Cerebellar cortex (tissue), 1 donor: ENCODE measurements at places on chromosomes 7 and 10.

- DNase-seq = no peak
Measured at GRCh38 chr10:124614003-124614659, 130.0 kb downstream of the FAM53B start.

GRCh38 chr10:25159591-25159990 lies 15.2 kb upstream of the GPR158 start:
- DNase-seq = peak; percentile 78

DNA sequence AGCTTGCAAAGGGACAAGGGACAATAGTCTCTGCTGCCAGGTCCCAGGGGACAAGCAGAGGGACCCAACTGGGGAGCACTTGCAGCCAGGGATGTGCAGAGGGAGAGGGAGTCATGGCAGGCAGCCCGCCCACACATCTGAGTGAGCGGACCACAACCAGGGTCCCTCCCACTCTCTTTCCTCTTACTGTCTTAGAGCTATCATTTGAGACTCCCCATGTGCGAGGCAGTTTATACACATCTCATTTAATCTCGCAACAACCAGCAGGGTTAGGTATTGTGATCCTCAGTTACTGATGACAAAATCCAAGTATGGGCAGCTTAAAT lies 70.2 kb downstream of the BEND7 start:
- DNase-seq = no peak

DNA sequence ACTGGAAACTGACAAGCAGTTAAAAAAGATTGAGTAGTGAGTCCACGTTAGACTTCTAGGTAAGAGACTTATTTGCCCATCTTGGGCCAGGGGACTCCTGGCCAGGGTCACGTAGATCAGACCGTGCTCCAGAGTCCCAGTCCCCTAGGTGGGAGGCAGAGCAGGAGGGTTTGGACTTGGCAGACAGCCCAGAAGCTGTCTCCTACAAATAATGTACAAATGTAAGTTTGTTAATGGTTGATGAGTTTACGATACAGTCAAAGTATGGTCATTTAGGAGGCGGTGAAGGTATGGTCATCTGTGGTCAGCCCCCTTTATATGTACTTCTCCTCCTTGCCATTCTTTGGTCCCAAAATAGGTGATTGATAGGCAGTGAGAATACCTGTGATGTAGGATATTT lies 28.2 kb downstream of the INPP5F start:
- no peak for DNase-seq

DNA sequence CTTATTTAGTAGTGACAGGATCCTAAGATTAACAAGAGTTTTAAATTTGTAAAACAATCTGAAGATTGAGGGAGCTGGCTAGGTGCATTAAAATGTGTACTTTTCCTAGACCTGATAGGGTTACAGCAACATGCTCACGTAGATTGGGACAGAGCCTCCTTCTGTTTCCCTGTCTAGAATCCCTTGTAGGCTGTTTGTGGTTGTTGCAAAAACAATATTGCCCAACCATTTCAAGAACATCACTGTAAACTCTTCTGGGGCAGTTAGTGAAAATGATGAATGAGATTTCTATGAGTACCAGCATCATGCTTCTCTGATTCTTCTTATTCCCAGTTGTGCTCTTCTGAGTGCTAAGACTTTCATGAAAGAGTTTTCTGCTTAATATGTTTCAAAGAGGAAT lies 14.7 kb upstream of the CPED1 start:
- DNase-seq = no peak

- DNase-seq = no peak
Measured at GRCh38 chr7:71905821-71906220, 506.3 kb downstream of the CALN1 start.

- no peak for DNase-seq
Measured at GRCh38 chr7:17697128-17697881, 243.0 kb downstream of the SNX13 start.

DNA sequence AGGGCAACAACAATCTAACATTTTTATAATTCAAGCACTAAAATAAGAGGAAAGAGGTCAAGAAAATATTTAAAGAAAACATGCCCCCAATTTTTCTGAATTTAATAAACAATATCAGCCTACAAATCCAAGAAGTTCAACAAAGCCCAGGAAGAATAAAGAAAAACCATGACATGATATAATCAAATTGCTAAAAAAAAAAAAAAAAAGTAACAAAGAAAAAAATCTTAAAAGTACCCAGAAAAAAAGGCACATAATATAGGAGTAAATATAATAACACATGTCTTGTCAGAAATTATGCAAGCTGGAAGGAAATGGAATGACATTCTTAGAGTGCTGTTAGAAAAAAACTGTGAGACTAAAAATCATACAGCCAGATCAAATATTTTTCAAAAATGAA lies 151.4 kb downstream of the IMMP2L start:
- no peak for DNase-seq

GRCh38 chr7:95758187-95758586 lies 14.2 kb upstream of the DYNC1I1 start:
- DNase-seq = no peak

GRCh38 chr7:89002981-89003956 lies 207.7 kb upstream of the TEX47 start:
- no peak for DNase-seq

- no peak for DNase-seq
Measured at GRCh38 chr7:50734246-50734645, 48.5 kb downstream of the GRB10 start.

GRCh38 chr7:8343556-8343955 lies 81.6 kb upstream of the ICA1 start:
- no peak for DNase-seq

DNA sequence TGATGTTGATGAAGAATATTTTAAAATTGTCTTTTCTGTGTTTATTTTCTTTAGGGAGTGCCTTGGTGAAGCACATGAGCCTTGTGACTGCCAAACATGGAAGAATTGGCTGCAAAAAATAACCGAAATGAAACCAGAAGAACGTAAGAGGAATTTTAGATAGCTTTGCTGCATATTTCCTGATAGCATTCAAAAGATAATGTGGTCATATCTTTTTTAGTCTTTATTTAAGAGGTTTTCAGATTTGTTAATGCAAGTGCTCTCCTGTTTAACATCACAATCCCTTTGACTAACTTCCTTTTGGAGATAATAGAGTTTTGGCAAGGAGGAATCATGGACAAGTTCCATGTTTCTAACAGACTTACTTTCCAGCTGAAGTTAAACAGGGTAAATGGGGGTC lies 85.2 kb upstream of the GATAD1 start:
- no peak for DNase-seq

GRCh38 chr7:122416336-122416735 lies 111.8 kb upstream of the FEZF1 start:
- no peak for DNase-seq

DNA sequence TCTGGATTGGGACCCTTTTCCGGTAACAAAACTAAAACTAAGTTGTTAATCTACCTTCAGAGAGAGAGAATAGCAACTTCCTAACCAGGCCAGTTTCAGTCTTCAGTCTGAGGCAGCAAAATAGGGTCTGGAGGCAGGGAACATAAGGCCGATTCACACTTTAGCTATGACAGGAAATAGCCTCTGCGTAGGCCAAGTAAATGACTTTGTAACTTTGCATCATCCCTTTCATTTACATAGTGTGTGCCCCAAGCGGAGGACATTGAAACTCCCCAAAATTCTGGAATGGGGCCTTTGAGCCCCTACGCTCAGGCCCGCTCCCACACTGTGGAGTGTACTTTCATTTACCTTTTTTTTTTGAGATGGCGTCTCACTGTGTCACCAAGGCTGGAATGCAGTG lies 1.7 kb upstream of the UPP1 start:
- no peak for DNase-seq

- DNase-seq = no peak
Measured at GRCh38 chr10:133093291-133093690, 5.6 kb downstream of the ADGRA1 start.

- DNase-seq = no peak
Measured at GRCh38 chr10:78397786-78398185, 364.1 kb downstream of the RPS24 start.

DNA sequence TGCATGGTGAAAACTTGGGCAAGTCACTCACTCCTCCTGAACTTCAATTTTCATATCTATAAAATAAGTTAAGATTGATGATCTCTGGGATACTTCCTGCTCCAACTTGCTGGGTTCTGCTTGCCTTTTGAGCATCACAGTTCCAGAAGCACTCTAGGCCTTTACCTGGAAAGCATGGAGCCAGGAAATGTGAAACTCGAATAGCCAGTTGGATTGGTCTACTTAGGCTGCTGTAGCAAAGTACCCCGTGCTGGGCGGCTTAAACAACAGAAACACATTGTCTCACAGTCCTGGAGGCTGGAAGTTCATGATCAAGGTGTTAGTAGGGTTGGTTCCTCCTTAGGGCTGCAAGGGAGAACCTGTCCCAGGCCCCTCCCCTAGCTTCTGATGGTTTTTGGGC lies 64.5 kb downstream of the NAMPT start:
- DNase-seq = no peak

GRCh38 chr10:80660736-80661135 lies 123.0 kb downstream of the SH2D4B start:
- no peak for DNase-seq

- peak; percentile 21 for DNase-seq
Measured at GRCh38 chr7:51188987-51189386, 127.6 kb downstream of the COBL start.

DNA sequence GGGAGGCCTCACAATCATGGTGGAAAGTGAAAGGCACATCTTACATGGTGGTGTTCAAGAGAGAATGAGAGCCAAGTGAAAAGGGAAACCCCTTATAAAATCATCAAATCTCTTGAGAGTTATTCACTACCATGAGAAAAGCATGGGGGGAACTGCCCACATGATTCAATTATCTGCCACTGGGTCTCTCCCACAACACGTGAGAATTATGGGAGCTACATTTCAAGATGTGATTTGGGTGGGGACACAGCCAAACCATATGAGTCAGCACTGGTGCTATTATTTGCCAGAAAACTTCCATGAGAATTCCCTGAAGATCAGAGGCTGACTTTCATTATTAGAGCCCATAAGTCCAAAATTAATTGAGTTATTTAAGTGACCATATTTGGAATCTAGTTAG lies 1001.2 kb upstream of the POT1 start:
- no peak for DNase-seq

DNA sequence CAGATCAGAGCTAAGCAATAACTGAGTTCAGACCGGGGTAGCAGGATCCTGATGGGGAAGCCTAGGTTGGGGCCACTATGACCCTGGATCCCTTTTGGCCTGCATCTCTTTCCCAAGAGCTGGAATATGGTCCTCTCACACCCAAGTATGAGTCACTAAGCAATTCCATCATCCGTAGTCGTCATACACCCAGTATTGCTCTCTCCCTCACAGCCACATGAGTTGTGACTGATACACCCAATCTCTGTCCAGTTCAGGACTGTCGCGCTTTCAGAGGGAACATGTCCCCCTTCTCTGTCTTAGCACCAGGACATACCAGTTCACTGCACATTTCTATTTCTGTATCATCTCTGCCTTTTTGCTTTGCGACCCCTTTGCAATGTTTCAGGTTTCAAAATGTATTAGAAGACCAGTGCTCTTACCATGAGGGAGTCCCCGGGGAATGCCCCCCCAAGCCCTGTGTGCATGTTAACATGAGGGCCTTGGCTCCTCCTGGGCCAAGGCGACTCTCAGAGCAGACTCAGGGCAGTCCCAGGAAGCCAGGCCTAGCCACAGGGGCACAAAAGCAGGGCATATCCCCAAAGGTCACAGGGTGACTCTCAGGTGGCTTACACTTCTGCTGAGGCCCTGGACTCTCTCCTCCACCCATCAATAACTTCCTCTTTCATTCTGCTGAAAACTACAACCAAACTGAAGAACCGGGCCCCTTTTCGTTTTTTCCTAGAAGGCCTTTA lies 75.3 kb upstream of the SAMD8 start:
- no peak for DNase-seq

- no peak for DNase-seq
Measured at GRCh38 chr7:70355198-70356020, 757.1 kb downstream of the AUTS2 start.
